Activated T-cell treated with anti-CD3 and anti-CD28 coated beads for 1 hour (primary cell): ENCODE measurements at places on chromosomes 4 and X.

DNA sequence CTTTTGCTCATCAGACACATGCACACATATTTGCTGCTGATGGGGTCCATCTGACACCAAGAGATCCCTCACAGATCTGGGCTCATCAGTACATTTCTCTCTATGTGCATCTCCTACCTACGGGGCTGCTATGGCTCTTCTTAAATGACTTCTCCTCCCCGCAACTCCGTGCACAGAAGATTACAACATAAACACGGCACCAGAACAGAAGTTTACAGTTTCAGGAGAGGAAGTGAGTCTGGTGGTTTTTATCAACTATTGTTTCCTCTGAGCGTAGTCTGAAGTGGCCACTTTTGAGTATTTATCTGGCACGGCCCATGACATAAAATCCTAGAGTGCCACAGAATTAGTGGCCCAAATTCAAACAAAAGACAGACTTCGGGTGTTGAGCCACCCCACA lies 263.8 kb downstream of the PRDM5 start:
- DNase-seq = no peak

- DNase-seq = no peak
These were observed 32.3 kb upstream of the ZFX start for GRCh38 chrX:24117258-24117657.

GRCh38 chrX:108537005-108537404 lies 97.4 kb downstream of the COL4A5 start:
- no peak for DNase-seq

DNA sequence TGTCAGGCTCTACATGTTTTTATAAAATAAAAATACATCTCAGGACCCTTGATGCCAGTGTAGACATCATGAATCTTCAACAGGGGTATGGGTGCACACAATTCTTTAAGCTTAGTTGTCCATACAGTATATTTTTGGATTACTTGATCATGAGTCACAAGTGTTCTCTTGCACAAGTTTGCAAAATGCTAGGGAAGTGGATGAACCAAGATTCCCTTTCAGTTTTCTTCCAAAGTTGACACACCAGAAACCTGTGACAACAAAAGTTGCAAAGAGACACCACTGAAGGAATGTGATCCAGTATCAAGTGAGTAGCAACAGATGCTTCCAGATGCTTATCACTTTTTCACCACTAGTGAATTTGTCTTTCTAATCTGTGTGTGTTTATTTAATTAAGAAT lies 1021.2 kb downstream of the PCDH7 start:
- DNase-seq = no peak

- DNase-seq = no peak
These were observed 11.6 kb downstream of the SAP30 start for GRCh38 chr4:173382349-173382748.
